ENCODE measurements at places on chromosomes 5 and 9. TPM values are rescaled to one million over a fixed set of nuclear protein-coding genes. Genes with fewer than 3 reads are reported as not detected.

Gene SAXO1
- not detected for polyA plus RNA-seq

Gene SPATA9
- polyA plus RNA-seq = not detected

Gene PPIC
- 28.1 TPM for polyA plus RNA-seq

Gene ASTN2
- polyA plus RNA-seq = 0.31 TPM

Gene SOX30
- polyA plus RNA-seq = 0.03 TPM

Gene IRX1
- 2.4 TPM for polyA plus RNA-seq

Gene PCDHGA1
- 0.09 TPM for polyA plus RNA-seq

Gene PCDH1
- 10.0 TPM for polyA plus RNA-seq

Gene CXCL14
- 613 TPM for polyA plus RNA-seq

Gene RASGRF2
- polyA plus RNA-seq = 0.05 TPM

Gene MYO10
- 16.1 TPM for polyA plus RNA-seq

Gene PCDHGB2
- polyA plus RNA-seq = 0.12 TPM

Gene POU5F2
- 0.04 TPM for polyA plus RNA-seq

Gene SMC5
- polyA plus RNA-seq = 16.5 TPM

Gene ECSCR
- polyA plus RNA-seq = not detected

Gene EPB41L4A
- polyA plus RNA-seq = 4.6 TPM

Gene TEX48
- polyA plus RNA-seq = not detected

Gene OBP2B
- polyA plus RNA-seq = not detected

Gene POLK
- 12.1 TPM for polyA plus RNA-seq

Gene TMEFF1
- not detected for polyA plus RNA-seq

Gene DHFR
- polyA plus RNA-seq = 4.4 TPM

Gene NEUROG1
- polyA plus RNA-seq = not detected

Gene PDE6A
- polyA plus RNA-seq = 0.05 TPM

Gene KIF4B
- not detected for polyA plus RNA-seq

Gene SHC3
- 0.01 TPM for polyA plus RNA-seq

Gene STKLD1
- polyA plus RNA-seq = not detected

Gene CCNO
- polyA plus RNA-seq = 0.94 TPM

Gene NUTM2G
- polyA plus RNA-seq = not detected

Gene MARCOL
- not detected for polyA plus RNA-seq

Gene LAMC3
- not detected for polyA plus RNA-seq

Gene BOD1
- 37.5 TPM for polyA plus RNA-seq

Gene GNA14
- not detected for polyA plus RNA-seq

Gene OTP
- polyA plus RNA-seq = not detected

Gene CTNNA1
- 175 TPM for polyA plus RNA-seq

Gene BTNL3
- polyA plus RNA-seq = not detected

Gene FKTN
- 11.0 TPM for polyA plus RNA-seq

Gene CARD6
- 4.4 TPM for polyA plus RNA-seq

Gene SLC34A1
- 0.06 TPM for polyA plus RNA-seq

Gene TRAF1
- 1.2 TPM for polyA plus RNA-seq

Gene ARSI
- 1.7 TPM for polyA plus RNA-seq

Gene OMD
- polyA plus RNA-seq = not detected

Gene IL5
- not detected for polyA plus RNA-seq

Gene PCDHB6
- 0.05 TPM for polyA plus RNA-seq

Gene WDR31
- 2.3 TPM for polyA plus RNA-seq

Gene ADAMTSL1
- polyA plus RNA-seq = 0.35 TPM

Gene PIP5KL1
- polyA plus RNA-seq = 4.4 TPM

Gene LOX
- polyA plus RNA-seq = 0.13 TPM

Gene GMCL2
- polyA plus RNA-seq = not detected
